ENCODE measurements at places on chromosomes 6 and 20.

DNA sequence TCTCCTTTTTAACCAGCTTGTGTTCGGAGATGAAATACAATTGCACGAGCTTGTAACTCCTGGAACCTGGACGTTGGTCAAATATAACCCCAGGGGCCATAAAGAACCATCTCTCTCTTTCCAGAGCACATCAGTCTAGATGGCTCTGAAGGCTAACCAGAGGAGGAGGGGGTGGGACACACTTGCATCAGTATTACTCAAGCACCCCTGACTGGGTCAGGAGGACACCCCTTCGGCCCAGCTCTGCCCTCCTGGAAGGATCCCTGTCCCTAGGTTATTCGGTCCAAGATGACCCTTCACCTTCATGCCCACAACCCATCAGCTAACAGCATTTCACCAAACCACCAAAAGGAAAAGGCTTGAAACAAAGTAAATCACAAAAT, 67.1 kb downstream of the FYN start:
- DNase-seq, result no peak

- no peak for DNase-seq
Observed at GRCh38 chr20:19670829-19671228, 87.2 kb upstream of the RIN2 start.

GRCh38 chr20:43363506-43363905, 94.2 kb upstream of the SRSF6 start:
- no peak for DNase-seq

DNA sequence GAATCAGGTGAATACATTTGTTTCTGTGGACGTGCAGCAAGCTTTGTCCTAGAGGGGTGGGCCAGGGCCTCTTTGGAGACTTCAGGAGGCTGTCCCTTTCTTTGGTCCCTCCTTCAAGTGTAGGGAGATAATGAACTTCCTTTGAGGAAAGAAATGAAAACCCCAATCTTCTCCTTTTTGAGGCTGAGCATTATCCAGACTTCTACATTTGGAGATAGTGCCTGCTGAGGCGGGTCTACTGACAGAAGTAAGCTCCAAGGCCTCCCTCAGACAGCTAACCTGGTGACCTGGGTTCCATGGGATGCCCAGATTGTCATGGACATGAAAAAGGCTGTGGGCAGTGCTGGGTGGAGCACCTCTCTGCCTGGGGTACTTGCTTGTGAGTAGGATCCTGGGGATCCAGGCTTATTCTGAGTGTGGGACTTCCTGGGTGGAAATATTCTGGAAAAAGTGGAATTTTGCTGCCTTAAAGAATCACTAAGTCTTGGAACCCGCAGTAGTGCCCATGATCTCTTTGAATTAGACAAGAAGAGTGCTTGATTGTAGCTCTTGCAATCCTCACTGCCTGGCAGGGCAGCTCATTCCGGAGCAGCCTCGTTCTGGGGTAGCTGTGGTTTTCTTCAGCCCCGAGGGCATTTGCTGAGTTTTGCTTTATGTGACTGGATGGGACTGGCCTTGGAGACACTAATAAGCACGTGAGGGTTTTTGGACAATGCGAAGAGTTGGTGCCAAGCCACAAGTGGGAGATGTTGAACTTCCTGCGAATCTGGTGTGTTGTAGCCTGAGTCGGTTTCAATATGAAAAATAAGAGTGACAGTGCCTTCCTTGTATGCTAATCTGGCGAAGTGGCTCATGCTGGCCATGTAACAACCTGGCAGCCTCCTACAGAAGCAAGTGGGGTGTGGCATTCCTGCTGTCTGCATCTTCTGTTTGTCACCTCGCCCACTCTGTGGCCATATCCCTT, 28.1 kb downstream of the SNRNP48 start:
- DNase-seq, result peak; percentile 4

- DNase-seq, result no peak
Observed at GRCh38 chr6:7975764-7976146, 65.2 kb upstream of the TXNDC5 start.

DNA sequence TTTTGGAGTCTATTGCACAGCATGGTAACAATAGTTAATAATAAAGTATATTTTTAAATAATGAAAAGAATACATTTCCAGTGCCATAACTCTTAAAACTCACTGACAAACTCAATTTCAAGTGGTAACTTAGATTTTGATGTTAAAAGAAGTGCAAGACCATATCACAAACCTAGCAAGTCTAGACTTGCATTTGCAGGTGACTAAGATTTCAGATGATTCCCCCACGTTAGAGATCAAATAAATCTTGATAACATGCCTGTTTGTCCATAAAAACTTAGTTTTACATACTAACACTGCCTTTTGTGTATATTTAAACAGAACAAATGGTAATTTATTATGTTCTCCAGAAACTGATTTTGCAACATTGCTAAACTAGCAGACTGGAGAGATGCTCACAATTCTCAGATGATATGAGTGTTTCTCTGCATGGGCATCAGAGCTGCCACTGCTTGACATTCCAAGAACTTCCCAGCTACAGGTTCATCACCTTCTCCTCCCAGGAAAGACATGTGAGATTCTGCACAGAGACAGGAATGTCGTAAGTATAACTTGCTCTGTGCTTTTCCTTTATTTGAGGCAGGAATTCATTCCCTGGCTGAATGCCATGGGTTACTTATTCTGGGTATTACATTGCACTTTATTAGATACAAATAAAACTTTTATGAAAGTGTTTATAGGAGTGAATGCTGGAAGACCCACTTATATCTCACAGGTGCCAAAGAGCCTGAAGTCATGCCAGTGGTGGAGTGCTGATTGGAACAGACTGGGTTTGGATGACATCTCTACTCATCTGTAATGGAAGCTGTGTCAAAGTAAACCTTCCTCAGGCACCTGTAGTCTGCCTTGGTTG, 160.2 kb upstream of the FOXA2 start:
- DNase-seq, result no peak

GRCh38 chr6:167054987-167055386, 55.8 kb downstream of the CEP43 start:
- DNase-seq, result no peak

DNA sequence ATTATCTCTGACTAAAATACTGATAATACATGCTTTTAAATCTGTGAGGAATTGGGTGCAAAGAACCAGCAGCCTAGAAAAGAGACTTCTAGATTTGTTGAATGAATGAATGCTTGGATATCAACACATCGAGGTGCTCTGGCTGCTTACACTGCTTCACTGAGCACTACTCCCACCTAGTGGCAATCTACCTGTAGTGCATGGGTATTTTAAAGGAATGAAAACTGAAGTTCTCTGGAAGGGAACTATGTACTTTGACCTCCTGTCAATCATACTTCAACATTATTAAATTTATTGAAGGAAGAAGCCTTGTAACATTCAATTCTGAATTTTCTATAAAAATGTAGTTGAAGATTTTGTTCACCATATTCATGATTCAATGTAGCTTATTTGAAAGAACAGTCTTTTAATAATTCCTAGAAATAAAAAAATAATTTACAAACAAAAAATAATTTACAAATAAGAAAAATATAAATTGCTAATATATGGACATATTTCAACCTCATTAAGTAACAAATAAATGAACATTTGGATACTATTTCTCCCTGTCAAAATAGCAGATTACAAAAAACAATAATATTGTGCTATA, 111.2 kb upstream of the MMS22L start:
- peak; percentile 46 for DNase-seq

DNA sequence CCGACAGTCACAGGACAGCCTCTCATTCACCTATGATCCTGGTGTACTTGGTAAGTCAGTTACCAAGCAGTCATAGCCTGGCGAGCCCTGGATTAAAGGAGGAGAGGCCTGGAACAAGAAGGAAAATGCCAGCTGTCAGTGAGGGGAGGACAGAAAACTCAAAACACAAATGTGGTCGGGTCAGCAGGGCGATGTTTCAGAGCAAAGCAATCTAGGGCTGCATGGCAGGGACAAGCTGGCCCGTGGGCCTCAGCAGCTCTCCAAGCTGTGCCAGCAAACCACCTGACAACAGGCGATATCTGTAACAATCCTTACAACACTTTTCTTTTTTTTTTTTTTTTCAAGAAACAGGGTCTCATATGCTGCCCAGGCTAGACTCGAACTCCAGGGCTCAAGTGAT, 40.3 kb downstream of the MGME1 start:
- no peak for DNase-seq

DNA sequence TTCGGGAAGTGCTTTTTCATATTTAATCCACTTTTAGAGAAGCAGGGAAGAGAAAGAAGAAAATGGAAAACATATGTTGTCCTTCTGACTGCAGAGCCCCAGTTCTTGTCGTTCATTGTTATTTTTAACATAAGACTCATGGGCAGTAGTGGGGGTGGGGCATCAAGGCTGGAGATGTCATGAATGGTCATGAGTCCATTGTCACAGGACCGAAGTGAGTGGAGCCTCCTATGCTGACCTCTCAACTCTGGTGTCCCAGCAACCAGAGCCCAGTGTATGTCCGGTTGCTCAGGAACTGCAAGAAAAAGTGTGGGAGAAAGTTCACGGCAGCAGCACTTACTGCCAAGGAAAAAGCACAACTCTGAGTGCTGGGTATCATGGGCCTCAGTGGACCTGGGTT, 108.6 kb downstream of the BANF2 start:
- no peak for DNase-seq

- DNase-seq, result no peak
Observed at GRCh38 chr6:169263836-169264608, 10.4 kb upstream of the THBS2 start.

DNA sequence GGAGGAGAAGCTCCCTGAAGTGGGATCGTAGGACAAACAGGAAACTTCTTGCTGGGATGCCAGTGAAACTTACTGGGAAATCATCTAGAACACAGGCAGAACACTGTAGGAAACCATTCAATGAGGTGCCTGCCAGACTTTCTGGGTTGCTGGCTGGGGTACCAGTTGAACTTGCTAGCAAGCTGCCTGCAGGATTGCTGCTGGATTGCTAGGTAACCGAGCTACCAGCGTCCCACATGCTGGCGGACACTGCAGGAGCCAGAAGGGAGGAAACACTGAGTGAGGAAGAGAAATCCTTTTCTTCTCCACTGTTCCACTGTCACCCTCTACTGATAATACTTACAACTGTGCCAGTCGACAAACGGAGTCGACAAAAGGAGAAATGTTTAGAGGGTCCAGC, 91.3 kb upstream of the SLC35B3 start:
- no peak for DNase-seq

DNA sequence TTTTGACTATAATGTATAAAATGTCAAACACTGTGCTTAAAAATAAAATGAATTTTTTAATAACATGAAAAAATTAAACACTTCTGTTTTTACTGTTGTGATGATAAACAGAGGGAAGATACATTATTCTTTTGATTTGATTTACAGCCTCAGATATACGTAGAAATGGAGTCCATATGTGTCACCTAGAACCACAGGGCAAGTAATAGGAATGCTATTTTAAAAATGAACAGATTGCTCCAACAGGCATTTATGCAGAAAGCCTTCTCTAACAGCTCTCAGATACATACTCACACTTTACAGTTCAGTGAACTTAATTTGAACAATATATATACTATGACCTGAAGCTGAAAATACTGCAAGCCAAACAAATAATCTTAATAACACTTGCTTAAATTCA, 1551.0 kb downstream of the GRIK2 start:
- DNase-seq, result no peak

GRCh38 chr20:16438100-16438499, 135.1 kb downstream of the KIF16B start:
- no peak for DNase-seq

DNA sequence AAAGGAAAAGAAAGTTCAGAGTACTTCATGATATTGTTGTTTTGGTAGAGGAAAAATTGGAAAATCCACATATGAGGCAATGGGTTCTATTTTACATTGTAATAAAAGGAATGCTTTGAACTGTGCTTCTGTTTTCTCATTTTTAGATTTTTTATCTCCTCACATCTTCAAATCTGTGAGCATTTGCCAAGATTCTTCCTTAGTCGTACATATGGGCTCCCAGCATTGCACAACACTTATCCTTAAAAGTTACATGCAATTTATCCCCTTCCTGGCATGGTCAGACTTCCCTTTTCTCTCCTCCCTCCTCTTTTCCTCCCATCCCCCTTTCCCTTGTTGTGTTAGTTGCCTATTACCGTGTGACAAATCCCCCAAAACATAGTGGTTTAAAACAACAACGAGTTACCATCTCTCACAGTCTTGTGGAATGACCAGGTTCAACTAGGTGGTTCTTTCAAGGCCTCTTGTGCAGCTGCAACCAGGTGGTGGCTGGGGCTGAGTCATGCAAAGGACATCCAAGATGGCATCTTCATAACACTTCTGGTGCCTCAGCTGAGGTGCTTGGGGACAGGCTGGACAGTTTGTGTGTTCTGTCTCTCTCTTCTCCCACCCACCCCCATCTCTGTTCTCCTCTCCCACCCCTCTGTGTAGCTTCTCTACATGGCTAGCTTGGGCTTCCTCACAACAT, 68.7 kb downstream of the TXNDC5 start:
- DNase-seq, result no peak

GRCh38 chr6:144012534-144012933, 4.5 kb upstream of the PLAGL1 start:
- DNase-seq, result no peak

GRCh38 chr6:16947375-16948015, 154.4 kb upstream of the STMND1 start:
- DNase-seq, result no peak

DNA sequence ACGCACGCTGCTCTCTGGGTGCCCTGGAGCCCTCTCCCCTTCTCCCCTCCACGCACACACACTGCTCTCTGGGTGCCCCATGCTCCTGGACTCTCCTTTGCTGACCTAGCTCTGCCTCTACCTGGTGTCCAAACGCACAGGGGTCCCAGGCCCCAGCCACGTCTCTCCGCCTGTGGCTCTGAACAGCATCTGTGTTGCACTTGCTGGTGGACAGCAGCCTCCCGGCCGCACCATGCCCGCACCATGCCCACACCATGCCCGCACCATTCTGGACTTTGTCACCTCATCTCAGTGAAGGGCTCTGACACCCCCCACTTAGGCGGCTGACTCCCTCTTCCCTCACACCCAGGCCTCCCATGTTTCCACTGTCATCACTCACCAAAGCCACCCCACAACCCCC, 21.8 kb downstream of the TCFL5 start:
- DNase-seq, result no peak

DNA sequence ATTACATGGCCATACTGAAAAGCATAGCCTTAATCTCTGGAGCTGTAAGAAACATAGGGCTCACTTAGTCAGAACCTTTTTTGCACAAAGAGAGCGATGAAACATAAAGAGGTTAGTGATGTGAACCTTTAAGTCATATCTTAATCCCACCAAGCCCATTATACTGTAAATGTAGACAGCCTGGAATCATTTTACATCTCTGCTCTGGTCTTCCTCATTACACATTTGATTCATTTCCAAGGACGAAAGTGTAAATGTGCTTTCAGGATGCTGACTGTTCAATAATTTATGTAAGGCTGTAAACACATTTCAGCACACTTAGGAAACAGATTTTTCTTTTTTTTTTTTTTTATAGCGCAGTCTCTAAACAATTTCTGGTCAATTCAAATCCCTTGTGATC, 131.3 kb upstream of the B3GAT2 start:
- no peak for DNase-seq

- no peak for DNase-seq
Observed at GRCh38 chr6:25035512-25036435, 100.0 kb upstream of the RIPOR2 start.

- no peak for DNase-seq
Observed at GRCh38 chr6:6006428-6007365, at the start of gene NRN1. NRN1 (minus strand) TSS chr6:6006925; CDS start chr6:6006749, 176 bp downstream.

All from stimulated activated CD4-positive, alpha-beta T cell treated with anti-CD3 and anti-CD28 coated beads, Interleukin-2, amount 100 ng/mL, for 24 hours (primary cell).